Activated T-cell treated with anti-CD3 and anti-CD28 coated beads, Interleukin-2, amount 50 U/mL, for 48 hours (primary cell): ENCODE measurements at places on chromosomes 6 and 20.

DNA sequence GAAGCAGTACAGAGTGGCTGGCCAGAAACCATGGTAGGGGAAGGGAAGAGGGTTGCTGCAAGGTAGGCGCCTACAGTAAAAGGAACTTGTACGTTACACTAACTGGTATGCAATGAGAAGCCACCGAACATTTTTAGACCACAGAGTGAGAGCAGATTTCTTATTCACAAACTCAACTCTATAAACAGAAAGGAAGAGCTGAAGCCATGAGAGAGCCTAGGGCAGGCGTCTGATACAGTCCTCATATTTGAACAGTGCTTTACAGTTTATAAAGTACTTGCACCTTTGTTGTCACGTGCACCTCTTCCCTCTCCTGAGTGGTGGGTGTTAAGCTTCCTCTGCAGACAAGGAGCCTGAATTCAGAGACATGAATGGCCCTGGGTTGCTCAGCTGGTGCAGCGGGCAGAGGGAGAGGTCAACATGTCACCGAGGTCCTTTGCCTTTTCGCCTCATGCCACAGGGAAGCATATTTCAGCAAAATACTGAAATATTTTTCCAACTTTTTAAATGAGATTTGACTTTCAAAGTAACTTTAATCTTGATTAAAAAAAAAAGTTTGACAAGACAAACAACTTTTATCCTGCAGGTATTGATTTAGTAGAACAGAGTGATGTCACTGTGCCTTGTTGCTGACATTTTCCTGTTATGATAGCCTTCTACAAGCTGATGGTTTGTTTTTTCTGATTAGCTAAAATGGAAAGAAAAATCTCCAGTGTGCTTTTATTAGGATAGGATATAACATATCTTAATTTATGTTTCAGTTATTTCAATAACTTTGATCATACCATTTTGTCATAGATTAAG is 23.8 kb downstream of the UST start:
- DNase-seq = no peak

DNA sequence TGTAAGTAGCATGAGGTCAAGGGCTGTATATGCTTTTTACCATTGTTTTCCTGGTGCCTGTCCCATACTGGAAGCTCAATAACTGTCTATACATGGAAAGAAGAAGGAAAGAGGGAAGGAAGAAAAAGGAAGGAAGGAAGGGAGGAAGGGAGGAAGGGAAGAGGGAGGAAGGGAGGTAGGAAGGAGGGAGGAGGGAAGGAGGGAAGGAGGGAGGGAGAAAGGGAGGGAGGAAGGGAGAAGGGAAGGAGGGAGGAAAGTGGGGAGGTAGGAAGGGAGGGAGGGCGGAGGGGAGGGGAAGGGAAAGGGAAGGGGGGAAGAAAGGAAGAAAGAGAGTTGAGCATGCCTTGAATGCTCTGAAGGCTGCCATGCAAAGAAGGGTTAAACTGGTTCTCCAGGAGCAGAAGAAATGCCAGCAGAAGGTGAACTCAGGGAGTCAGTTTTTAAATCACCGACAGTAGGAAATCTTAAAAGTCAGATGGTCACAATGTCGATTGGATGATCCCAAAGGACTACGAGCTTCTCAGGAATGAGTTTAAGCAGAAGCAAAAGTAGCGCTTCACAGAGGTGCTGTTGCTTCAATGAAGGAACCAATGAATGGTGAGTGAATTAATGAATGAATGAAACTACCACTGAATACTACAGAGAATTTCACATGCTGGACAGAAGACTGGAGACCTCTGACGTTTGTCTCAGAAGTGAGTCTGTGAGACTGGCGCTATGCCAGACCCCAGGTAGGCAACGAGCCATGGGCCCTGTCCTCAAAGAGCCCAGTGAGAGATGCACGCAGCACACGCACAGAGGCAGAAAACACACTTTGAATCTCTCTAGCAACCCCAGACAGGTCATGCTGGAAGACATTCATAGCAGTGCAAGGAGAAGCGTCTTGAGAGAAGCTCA is 117.6 kb downstream of the MRPL14 start:
- DNase-seq = no peak

DNA sequence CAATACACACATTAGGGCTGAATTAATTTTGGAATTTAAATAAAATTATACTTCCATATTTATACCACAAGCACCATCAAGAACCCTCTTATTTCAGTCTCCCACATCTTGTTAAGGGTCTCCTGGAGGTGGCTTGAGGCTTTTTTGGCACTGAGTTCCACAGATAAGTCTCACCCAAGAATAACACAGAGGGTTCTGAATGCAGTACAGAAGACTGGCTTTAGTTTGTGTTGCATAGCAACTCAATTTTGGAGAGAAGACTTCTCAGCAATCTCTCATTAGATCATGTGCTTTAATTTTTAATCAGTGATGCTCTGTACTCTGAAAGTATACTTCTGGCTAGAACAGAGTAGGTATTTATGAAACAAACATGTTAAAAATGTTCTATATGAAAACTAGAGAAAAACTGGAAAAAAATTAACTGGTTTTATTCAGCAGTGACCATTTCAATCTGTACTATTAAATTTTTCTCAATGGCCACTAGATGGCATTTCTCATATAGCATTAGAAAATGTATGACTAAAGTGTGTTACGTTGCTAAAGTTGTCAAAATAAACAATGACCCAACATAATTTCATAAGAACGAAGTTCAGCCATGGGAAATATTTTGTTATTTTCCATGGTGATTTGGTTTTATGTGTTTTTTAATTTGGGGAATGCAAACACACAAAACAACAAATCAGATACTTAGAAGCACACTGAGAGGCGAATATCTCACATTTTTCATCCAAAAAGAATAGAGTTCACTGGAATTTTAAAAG is 32.7 kb upstream of the MAP7 start:
- no peak for DNase-seq

GRCh38 chr6:7134999-7135745 is 27.4 kb downstream of the RREB1 start:
- DNase-seq = no peak

GRCh38 chr6:77231438-77232305 is 231.6 kb downstream of the HTR1B start:
- DNase-seq = no peak
